NB4 (cell line): ENCODE measurements at places on chromosomes 1 and 21.

DNA sequence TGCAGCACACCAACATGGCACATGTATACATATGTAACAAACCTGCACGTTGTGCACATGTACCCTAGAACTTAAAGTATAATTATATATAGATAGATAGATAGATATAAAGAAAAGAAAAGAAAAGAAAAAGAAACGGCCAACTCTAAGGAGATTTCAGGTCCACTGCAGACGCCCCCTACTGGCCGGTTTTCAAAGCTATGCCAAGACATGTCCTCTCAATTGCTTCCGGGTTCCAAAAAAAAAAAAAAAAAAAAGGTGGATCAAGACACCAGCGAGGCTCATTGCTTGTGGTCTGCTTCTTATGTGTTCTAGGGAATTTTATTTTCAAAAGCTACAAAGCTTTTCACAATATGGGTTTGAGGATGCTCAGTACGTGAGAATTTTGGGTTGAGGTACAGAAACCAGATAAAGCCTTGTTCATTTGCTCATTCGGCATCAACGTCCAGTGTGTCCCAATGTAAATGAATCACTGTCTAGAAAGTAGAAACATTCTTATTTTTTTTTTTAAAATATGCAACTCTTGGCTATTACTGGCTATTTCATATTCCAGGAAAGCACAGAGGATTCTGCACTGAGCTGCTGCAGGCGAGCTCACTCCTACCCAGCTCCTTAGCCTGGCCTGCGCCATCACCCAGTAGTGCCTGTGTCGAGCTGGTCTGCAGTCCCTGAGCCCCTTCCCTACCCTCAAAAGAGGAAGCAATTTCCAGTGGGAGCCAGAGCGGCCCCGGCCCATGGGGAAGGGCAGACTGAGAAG, 643.0 kb downstream of the KIF26B start:
- DNase-seq: peak; percentile 47

GRCh38 chr1:162530307-162530987, 31.1 kb upstream of the UAP1 start:
- DNase-seq: no peak

- DNase-seq: no peak
Measured at GRCh38 chr1:38456531-38456876, 403.1 kb downstream of the RRAGC start.

- DNase-seq: peak; percentile 37
Measured at GRCh38 chr1:221778535-221779142, 36.8 kb upstream of the DUSP10 start.

DNA sequence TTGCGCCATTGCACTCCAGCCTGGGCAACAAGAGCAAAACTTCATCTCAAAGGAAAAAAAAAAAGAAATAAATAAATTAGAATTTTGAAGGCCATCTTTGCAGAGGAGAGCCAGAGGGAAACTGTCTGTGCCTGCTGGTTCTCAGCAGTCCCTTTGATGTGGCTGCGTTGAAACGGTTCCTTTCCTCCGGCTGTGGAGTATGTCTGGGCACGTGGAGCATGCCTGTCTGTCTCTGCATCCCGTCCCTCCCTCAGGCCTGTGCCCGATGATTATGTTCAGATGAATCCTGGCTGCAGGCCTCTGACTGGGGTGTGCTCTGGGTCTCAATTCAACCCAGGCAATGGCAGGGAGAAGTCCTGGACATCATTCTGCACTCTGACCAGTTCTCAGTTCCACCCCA, 33.4 kb downstream of the KIAA1614 start:
- DNase-seq: no peak

DNA sequence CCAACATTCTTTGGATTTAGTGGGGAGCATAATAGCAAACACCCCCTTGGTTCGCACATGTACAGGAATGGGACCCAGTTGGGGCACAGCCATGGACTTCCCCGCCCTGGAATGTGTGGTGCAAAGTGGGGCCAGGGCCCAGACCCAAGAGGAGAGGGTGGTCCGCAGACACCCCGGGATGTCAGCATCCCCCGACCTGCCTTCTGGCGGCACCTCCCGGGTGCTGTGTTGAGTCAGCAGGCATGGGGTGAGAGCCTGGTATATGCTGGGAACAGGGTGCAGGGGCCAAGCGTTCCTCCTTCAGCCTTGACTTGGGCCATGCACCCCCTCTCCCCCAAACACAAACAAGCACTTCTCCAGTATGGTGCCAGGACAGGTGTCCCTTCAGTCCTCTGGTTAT, 21.8 kb downstream of the UQCRHL start:
- no peak for DNase-seq

GRCh38 chr1:67771152-67771551, 62.1 kb downstream of the GNG12 start:
- no peak for DNase-seq

DNA sequence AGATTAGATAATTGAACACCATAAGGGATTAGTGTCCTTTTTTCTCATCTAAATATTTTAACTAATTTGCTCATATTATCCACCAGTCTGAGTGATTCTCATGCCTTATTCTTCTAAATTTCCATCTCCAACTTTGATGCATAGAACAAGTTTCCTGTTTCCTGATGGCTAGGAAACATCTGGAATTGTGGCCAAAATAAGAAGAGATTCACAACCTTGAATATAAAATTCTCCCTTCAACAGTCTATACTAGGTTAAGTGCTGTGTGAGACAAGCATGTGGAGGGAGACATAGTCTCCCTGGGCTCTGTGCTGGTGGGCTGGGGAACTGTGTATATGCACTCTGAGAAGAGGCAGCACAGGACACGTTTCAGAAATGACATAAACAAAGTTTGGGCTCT, 21.6 kb upstream of the ROR1 start:
- no peak for DNase-seq

- peak; percentile 16 for DNase-seq
Measured at GRCh38 chr1:17674726-17675500, 80.2 kb upstream of the ACTL8 start.

DNA sequence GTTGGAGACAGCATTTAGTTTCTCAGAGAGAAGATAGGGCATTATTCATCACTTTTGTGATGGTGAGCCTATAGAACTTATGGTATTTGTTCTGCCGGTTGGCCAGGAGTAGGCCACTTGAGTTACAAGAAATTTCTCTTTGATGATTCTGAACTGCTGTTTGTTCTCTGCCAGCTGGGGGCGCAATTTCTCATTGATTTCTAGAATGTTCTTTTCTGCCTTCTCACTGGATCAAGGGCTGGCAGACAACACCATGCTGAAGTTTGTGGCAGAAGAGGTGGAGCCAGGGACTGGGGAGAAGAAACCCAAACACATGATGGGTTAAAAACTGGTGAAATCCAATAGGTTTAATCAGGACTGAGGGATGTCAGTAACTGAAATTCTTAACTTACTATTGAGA, 360.6 kb downstream of the FAM72C start:
- peak; percentile 4 for DNase-seq

DNA sequence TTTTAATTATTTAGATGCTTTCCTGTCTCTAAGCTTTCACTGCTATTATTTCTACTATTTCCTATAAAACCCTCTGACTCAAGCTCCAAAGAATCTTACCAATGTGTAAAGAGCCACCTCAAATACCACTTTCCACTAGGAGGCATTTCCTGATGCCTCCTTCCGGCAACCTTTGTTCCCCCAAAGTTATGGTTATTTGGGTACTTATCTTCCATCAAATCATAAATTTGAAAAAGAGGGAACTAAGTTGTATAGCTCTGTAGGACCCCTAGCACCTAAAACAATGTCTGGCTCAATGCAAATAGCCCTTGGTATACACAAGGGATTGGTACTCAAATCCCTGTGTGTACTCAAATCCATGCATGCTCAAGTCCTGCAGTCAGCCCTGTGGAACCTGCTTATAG, 79.6 kb downstream of the NME7 start:
- no peak for DNase-seq

GRCh38 chr21:33760641-33761440, 118.5 kb downstream of the ITSN1 start:
- no peak for DNase-seq

DNA sequence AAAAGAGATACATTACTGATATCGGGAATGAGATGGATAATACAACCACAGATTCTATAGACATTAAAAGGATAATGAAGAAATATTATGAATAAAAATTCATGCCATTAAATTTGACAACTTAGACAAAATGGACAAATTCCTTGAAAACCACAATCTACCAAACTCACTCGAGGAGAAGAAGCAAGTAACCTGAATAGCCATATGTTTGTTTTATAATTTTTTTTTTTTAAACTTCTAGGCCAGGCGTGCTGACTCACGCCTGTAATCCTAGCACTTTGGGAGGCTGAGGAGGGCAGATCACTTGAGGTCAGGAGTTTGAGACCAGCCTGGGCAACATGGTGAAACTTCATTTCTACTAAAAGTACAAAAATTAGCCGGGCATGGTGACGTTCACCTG, 327.9 kb downstream of the VAV3 start:
- no peak for DNase-seq

DNA sequence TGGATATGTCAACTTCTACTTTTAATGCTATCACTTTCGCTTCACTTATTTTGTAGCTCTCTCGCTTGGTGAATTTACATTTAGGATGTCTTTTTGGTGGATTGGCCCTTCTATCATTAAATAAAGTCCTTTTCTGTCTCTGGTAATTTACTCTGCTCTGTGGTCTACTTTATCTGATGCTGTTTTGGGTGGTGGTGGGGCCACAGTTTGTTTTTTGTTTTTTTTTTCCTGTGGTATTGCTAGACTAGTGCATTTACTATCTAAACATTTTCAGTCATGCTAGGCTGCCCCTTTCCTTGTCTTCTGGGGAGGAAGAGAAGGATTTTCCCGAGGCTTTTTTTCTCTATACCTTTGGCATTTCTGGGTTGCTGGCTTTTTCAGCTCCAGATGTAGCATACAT, 18.1 kb upstream of the FCRLA start:
- no peak for DNase-seq

DNA sequence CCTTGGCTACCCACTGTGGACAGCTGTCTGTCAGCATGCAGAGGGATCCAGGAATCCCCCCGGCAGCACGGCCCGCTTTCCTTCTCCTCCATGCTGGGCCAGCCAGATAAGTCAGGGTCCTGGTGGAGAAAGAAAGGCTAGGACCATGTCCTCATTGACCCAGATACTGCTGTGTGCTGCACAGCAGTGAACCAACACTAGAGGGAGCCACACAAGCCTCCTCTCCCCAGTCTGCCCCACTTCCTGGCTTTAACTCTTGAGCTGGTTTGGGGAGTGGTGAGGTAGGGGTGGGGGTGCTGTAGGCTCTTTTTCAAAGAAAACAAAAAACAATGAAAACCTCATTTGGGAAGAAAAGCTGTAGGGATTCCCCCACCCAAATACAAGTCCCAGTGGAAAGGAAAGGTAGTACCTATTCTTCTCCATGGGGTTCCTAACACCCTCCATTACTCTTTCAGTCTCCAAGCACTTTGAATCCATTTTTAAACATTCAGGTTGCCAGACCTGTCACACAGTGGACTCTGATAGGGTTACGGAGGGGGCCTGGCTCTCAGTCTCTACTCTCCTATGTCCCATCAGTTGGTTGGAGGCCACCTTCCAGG, 84.9 kb upstream of the CD1D start:
- peak; percentile 57 for DNase-seq

- DNase-seq: no peak
Measured at GRCh38 chr1:10890491-10891071, 94.1 kb upstream of the CASZ1 start.

- no peak for DNase-seq
Measured at GRCh38 chr1:14602136-14602535, 3.7 kb downstream of the KAZN start.

- DNase-seq: no peak
Measured at GRCh38 chr1:29514361-29515169, 278.2 kb downstream of the PTPRU start.

DNA sequence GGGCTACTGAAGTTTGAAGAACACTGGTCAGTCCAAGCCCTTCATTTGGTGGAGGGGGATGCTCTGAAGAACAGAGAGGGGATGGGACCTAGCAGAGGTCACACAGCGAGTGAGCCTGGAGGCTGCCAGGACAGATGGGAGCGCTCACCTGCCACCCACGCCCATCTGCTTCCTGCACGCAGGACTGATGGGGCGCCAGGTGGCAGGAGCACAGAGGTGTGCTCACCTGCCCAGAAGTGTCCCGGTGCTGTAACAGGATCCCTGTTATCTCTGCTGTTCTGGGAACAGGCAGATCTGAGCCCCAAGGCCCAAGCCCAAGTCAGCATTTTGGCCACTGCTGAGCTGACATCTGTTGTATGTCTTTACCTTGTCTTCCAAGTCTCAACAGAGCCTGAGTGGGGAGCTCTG, 40.5 kb downstream of the EPHB2 start:
- DNase-seq: no peak

- no peak for DNase-seq
Measured at GRCh38 chr1:61089338-61089737, 7.0 kb downstream of the NFIA start.

GRCh38 chr1:88680471-88680870, 3.6 kb upstream of the PKN2 start:
- DNase-seq: no peak

DNA sequence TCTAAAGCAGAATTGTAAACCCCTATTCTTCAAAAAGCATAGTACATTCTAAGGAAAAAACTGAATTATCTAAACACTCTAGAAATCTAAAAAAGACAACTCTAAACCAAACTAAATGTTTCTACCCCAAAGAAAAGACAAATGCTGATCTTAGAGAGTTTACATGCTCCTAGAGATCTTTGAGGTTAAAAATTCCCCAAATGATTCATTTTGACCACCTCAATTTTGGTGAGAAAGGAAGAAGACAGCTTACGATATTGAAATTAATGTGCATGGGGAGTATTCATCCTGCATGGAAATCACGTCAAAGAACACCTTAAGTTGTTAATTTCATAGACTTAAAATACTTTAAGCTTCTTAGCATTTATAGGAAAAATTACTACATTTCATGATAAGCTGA, 377.8 kb upstream of the RUNX1 start:
- no peak for DNase-seq

DNA sequence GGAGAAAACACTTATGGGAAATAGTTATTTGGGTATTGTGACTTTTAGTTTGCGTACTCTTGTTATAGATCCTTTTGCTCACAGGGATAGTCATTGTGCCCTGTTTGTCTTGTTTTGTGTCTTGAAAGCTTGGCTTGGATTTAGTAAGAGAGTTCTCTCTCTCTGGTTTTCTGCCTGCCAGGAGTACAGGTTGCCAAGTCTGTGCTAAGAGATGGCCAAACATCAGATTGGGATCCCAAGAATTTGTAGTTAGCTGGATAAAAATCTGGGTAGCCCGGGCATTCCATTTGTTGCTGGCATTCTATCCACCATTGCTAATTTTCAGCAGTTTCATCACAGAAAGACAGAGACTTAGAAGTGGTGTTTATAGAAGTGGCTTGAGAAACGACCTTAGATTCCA, 222.2 kb downstream of the NRIP1 start:
- DNase-seq: no peak

GRCh38 chr1:111241797-111242196, 14.3 kb downstream of the CHI3L2 start:
- DNase-seq: no peak

DNA sequence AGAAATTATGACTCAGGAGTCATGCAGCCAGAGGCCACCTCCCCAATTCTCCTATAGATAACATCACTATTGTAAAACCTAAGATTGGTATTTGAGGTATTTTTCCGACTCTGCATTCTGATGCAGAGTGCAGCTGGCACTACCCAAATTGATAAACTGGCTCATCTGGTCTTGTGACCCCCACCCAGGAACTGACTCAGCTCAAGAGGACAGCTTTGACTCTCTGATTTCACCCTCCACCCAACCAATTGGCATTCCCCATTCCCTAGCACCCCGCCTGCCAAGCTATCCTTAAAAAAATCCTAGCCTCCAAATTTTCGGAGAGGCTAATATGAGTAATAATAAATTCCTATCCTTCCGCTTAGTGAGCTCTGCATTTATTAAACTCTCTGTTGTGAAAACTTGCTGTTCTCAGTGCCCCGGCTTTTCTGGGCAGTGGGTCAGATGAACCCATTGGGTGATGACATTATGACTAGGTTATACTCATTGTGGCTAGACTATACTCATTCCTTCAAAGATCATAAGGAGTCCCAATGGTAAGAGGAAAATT, 39.4 kb upstream of the EPS15 start:
- no peak for DNase-seq
